Right lung (tissue), 10 donors: ENCODE measurements at places on chromosomes 6 and 20. TPM values are rescaled to one million over a fixed set of nuclear protein-coding genes. Genes with fewer than 3 reads are reported as not detected.
A peak's percentile ranks its signal among the peaks of the same experiment; 100 is the strongest.

The BPIFA1 gene
- not detected for polyA plus RNA-seq

The MAS1 gene
- 0.03 TPM for polyA plus RNA-seq

The ID4 gene
- polyA plus RNA-seq: 46.3 TPM

The GPX5 gene
- 0.10 TPM for polyA plus RNA-seq

The RCAN2 gene
- 2.6 TPM for polyA plus RNA-seq

The LTA gene
- polyA plus RNA-seq: 0.52 TPM

The BPIFB1 gene
- not detected for polyA plus RNA-seq

The C20orf204 gene
- 1.7 TPM for polyA plus RNA-seq

The FKBP5 gene
- polyA plus RNA-seq: 19.5 TPM

The HCK gene
- 3.5 TPM for polyA plus RNA-seq

The TBXT gene
- not detected for polyA plus RNA-seq

GRCh38 chr20:53274365-53274764 lies 302.2 kb downstream of the TSHZ2 start:
- no peak for DNase-seq

DNA sequence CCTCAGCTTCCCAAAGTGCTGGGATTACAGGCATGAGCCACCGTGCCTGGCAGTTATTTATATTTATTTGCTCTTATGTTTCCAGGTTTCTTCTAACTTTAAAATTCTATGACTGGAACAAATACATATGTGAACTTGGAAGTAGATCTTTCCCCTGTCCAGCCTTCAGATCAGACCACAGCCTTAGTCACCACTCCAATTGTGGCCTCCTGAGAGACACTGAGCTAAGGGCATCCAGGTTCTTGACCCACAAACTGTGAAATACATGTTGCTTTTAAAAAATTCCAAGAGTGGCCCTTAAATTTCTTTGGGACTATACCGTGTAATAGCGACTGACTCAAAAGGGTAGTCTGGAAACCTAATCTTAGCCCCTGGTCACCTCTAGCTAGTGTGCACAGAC lies 1.5 kb upstream of the ADGRG6 start:
- DNase-seq: no peak

DNA sequence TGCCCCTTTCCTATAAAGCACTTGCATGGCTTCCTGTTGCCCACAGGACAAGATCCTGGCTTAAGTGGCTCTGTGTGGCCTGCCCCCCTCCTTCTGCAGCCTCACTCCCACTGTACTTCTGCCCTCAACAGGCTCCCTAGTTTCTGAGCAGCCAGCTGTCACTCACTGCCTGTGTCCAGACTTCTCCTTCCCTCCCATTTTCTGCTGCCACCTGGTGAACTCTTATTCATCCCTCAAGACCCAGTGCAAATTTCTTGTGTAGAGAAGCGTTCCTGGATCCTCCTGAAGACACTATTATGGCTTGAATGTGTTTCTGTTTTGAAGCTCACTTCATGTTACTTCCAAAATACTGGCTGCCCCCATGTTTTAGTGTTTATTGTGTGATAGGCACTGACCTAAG lies 26.5 kb downstream of the SNPH start:
- DNase-seq: no peak

DNA sequence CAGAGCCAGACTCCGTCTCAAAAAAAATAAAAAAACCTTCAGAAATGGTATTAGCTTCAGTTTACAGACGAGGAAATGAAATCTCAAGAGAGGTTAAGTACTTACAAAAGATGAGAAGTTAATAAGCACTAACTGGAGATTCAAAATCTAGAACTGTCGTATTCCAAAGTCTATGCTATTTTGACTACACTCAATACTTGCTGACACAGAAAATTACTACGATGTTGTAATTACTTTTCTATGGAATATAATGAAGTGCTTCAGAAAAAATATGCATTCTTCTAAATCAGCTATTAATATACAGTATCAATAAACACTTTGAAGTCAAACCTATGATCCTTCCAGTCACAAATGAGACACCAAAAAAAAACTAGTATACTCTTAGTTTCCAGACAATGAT lies 12.2 kb downstream of the REPS1 start:
- no peak for DNase-seq

- no peak for DNase-seq
Observed at GRCh38 chr20:4136078-4136966, 121.0 kb upstream of the RNF24 start.

DNA sequence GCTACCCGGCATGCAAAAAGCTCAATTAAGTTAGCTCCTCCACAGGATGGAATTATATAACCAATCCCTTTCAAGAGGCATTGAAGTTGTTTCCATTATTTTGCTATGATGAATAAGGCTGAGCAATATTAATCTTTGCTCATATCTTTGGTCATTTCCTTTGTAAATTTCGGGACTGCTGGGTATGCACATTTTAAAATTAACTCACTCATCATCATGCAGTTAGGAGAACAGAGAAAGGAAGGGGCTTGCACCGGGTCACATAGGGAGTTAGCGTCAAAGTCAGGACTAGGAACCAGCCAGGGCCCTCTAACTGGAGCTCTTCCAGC lies 430 bp upstream of the FAM110A start:
- no peak for DNase-seq

DNA sequence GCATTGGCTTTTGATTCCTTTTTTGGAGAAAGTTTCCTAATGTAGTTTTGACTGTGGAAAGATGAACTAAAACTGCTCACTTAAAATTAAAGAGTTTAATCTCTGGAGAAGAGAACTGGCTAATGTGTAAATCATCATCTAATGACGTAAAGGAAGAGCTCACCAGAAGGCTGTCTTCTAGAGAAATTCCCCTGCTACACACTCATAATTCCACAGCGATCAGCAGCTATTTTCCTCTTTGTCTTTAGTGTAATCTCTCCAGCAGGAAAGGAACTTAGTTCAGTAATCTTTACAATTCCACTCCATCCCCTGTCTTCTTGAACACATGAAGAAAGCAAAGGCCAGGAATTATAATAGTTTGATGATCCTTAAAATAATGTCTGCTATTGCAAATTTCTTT lies 15.8 kb downstream of the SPTLC3 start:
- DNase-seq: no peak

GRCh38 chr6:151900256-151900655 lies 92.8 kb downstream of the ESR1 start:
- no peak for DNase-seq

- DNase-seq: peak; percentile 75
Observed at GRCh38 chr6:138593124-138593877, 94.0 kb upstream of the NHSL1 start.

GRCh38 chr6:135451617-135452190 lies 45.8 kb downstream of the AHI1 start:
- peak; percentile 24 for DNase-seq

- DNase-seq: no peak
Observed at GRCh38 chr6:106158816-106159215, 72.7 kb downstream of the PRDM1 start.

DNA sequence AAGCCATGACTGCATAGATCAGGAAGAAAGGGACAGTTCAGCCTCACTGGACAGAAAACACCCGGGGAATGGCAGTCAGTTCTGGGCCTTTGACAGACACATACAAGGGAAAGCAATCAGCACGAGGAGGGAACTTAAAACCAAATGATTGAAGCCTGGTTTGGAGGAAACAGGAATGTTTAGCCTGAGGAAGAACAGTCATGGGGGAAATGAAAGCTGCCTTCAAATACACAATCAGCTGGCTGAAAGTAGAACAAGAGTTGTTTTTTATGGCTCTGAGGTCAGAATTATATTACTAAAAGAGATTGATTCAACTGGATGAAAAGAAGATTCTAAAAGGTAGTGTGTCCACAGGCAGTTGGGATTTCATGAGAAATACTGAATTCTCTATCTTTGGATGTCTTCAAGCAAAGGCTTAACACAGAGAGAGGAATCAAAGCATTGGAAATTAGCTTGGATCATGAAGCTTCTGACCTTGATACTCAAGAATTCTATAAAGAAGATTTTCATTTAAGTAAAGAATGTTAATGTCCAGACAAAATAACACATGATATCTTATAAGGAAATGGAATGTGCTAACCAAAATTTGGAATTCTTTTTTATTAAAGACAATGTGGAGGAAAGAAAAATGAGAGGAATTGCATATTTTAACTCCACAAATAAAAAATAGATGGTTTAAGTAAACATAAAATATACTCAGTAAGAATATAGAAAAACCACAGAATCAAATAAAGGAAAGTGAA lies 216.6 kb downstream of the IBTK start:
- no peak for DNase-seq
